PC-3 (cell line): ENCODE measurements at places on chromosomes 6 and 20. TPM values are rescaled to one million over a fixed set of nuclear protein-coding genes. Genes with fewer than 3 reads are reported as not detected.

DNA sequence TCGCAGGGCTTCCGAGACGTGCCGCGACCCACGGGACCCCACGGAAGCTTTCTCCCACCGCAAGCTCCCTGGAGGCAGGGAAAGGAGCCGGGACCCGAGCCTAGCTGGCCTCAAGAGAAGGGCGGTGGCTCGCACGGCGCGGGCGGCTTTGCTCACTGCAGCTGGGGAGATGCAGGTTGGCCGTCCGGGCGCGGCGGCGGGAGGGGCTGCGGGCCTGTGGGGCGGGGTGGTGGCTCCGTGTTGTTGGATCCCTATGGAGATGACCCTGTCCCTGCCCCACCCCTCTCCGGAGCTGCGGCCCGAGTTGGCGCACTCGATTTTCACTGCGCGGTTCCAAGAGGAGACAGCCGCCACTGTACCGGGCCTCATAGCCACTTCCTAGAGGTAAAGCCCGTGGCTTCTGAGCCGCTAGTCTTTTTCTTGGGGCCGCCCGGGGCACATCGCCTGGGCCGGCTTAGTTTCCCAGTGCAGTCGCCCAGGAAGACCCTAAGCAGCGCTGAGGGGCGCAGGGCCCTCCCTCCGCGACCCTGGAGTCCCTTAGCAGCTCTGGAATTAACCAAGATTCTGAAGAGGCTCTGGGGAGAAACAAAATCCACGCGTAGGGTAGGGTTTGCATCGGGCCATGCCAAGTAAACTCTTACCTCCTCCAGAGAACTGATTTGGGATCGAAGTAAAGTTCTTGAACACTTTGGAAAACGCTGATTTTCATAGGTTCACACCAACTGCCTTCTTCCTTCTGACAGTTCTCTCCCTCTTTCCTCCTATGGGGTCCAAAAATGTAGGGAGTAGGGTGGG lies at the start of gene ECT2L:
Gene ECT2L, plus strand, starts transcription at position 279 of the 795 bp plus-strand sequence. CDS start 17,188 bp downstream, outside the sequence.
- no peak for DNase-seq

GRCh38 chr20:53274365-53274764 lies 302.2 kb downstream of the TSHZ2 start:
- DNase-seq, result no peak

DNA sequence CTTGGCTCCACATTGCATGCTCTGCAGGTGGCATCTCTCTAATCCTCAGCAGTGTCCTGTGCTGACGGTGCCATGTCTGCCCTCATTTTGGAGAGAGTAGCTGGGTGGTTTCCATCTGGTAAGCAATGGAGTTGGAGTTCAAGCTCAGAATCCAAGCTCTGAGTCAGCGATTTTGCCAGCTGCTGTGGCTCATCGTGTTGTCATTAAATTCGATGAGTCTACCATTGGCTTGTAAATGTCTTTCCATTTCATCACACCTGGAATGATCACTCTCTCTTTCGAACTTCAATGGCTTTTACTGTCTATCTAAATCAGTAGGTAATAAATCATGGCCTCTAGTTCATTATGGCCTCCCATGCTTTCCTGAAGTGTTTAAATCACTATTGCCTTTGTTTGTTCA lies 378.5 kb upstream of the TSHZ2 start:
- DNase-seq, result peak; percentile 23

KCNG1 gene
- 61.5 and 74.1 TPM in 2 replicates for total RNA-seq

DNA sequence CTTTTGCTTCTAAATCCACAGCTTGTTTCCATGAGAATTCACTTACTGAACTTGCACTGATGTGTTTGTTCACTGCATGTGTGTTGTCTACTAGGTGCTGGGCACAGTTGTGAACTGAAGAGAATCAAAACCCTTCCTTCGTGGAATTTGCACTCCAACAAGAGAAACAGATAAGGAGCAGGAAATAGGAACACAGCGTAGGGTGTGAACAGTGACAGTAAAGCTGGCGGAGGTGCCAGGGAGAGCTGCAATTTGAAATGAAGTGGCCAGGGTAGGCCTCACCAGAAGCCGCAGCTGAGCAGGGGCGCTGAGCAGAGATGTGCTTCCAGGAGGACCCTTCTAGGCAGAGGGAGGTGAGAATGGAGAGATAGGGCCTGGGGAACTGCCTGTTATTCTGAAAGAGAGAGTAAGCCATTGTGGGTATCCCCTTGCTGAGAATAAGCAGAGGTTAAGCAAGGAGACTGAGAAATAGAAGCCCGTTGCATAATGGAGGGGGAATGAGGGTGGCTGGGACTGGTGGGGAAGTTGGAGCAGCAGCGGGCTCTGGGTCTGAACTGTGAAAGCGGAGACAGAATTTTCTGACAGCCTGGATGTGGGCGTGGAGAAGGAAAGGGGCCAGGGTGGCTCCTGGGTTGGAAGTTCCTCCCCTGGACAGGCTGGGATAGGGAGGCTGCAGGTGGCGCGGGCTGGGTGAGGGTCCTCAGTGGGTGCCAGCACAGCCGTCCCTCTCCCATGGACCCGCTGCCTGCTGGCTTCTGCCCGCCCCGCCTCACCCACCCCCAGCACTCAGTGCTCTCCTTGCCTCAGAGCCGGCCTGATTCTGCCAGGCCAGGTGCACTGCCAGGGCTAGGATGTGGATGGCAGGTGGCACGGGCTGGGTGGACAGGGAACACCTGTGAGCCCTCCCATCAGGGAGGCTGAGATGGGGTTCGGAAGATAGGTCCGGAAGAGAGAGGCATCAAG lies 114.7 kb upstream of the AFDN start:
- DNase-seq, result no peak

DNA sequence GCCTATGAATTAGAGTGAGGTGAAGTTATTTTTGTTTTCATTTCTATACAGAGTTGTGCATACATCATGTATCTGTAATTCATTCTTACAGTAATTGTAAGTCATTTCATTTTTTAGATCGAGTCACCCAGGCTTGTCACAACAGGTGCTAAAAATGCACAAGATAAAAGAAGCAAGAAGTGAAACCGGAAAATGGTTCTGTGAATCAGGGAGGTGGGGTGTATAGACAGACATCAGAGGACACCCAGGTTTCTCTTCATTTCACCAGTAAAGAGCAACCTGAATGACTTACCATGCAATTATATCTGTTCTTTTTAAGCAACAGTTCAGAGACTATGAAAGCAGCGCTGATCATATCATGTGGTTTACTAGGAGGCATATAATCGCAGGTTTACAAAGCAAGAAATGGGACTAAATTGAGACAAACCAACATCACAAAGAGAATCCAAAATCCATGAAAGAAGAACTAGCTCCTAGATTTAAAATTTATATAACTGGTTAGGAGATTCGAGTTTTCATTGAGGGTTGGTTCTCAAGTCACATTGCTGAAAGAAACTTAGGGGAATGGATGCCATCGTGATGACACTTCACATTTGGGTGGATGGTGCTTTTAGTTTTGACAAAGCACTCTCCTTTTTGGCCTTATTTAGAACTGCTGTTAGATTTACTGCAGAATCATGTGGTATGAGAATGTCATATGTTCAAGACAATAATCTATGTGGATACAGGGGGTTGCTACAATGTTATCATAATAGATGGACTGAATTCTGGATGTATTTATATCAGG lies 27.9 kb upstream of the TBC1D7 start:
- DNase-seq, result no peak

DNA sequence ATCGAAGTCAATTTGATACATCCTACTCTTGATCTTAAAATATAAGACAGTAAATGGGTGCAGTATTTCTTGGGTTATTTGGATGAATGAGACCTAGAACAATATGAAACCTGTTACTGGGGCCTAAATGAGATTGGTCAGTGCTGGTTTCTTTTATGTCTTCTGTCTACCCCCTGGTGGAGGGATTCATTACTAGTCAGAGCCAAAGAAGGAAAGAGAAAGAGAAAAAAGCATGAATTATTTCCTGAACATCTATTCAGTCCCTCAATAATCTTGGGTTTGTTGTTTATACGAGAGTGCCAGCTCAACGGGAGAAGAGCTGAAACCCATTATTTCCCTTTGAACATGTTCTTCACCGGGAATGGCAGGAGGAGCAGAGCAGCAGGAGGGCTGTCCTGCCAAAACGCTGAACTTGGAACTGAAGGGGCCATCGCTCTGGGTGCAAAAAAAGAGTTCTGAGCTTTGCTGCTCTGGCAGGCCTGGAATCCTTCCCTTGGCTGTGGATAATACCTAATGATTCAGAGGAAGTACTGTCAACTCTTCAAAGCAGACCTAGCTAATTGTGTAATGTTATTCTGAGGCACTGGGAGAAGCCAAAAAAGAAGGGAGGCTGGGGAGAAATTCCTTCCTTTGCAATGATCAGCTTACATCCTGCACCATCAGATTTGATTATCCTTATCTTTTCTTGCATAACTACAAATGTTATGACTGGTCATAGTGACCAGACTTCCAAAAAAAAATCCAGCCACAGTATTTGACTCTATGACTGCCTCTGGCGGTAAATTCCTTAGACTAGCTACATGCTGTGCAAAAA lies 72.0 kb downstream of the BLOC1S5 start:
- peak; percentile 60 for DNase-seq

GRCh38 chr6:155174576-155175211 lies 89.1 kb upstream of the CLDN20 start:
- peak; percentile 79 for DNase-seq

C6orf15 gene
- total RNA-seq, result not detected in 2 replicates

GRCh38 chr6:43871933-43872332 lies 101.9 kb downstream of the VEGFA start:
- no peak for DNase-seq

DNA sequence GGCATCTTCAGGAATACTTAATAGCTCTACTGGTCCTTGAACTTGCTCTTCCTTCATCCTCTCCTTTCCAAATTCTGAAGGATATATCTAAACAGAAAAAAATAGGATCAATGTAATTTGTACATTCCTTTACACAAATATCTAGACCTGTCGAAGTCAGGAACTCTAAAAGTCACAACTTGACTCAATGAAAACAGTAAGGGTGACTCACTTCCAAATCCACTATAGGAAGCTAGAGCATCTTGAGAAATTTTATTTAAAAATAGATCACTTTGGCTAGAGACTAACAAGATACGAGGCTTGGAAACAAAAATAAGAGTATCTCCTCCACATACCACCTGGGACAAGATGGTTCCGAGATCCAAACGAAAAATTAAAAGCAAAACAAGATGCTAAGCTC lies 12.2 kb downstream of the ESF1 start:
- peak; percentile 14 for DNase-seq

IPCEF1 gene
- total RNA-seq, result 0.12 and 0.29 TPM in 2 replicates

DNA sequence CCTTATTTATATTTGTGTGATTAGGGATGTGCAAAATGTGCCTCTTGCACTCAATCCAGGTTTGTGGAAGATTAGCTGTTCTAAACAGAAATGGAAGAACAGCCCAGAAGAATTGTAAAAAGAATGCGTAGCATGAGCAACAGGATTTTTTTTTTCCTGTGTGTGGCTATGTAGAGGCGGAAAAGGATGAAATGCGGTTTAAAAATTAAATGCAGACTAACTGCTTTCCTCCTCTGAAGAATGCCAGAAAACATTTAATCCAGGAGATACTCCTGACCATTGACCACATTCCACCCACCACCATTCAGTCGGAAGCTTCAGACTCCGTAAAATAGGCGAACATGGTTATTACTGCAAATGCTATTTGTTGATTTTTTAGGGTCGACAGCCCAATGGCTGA lies 83.4 kb downstream of the BMP6 start:
- no peak for DNase-seq

DNA sequence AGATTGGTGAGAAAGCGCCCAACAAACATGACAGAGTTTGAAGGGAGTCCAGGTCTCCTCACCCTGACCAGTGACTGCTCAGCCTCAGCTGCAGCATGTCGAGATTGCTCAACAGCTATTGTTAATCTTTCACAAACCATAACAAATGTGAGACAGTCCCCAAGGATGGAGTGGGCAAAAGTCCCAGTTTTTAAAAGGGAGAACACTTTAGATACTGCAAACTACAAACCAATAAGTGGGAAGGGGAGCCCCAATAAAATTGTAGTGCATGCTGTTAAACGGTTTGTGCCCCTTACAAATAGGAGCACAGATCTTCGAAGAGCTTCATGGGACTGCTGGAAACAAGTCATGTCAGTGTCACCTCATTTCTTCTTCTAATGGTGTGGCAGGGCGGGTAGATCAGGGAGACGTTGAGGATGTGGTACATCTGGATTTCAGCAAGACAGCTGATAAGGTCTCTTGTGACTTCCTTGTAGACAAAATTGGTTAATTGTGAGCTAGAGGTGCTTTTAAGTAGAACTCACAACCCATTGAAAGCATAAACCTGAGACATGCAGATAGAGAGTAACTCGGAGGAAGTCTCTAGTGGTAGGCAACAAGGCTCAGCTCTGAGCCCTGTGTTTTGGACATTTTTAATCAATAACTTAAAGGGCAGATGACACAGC lies 134.0 kb upstream of the ARMC2 start:
- no peak for DNase-seq

- DNase-seq, result no peak
These were observed 275.9 kb downstream of the FOXC1 start for GRCh38 chr6:1885576-1886011.

JPH2 gene
- 15.5 and 15.8 TPM in 2 replicates for total RNA-seq

DNA sequence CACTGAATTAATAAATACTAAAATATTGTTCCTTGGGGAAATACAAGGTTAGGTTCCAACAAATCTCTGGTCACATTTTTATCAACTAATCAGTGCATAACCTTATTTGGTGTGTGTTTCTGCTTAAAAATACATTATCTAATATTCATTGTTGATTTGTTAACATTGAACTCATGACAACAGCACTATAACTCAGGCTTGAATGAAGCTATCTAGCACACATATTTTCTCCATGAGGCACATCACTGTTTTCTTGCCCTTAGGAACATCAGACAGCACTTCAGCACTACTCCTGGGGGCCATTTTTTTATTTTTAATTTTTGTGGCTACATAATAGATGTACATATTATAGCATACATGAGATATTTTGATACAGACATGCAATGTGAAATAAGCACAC lies 277.2 kb upstream of the NT5E start:
- DNase-seq, result no peak

DNA sequence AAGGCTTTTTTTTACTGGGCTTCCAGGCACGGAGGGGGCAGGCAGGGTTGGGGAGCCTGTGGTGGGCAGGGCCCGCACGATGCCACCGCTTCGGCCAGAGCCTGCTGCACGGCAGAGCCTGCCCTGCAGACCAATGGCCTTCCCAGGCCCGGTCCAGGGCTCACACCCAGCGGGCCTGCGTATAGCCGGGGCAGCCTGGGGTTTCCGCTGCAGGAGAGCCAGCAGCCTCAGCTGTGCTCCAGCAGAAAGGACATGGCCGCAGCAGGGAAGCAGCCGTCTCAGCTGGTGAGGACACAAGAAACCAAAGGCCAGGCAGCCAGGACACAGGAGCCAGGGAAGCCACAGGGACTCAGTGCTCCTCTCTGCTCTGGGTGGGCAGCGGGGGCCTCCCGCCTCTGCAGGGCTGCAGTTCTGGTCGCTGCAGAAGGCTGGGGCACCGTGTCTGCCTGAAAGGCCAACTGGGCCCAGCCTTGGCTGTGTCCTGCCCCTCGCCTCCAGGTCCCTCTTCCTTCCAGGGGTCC lies 90.6 kb downstream of the TTLL2 start:
- no peak for DNase-seq
